Activated CD4-positive, CD25-positive, alpha-beta regulatory T cell (primary cell): ENCODE measurements at places on chromosomes 2 and 18.

- no peak for DNase-seq
These were observed 211.7 kb downstream of the CLIP4 start for GRCh38 chr2:29326926-29327325.

DNA sequence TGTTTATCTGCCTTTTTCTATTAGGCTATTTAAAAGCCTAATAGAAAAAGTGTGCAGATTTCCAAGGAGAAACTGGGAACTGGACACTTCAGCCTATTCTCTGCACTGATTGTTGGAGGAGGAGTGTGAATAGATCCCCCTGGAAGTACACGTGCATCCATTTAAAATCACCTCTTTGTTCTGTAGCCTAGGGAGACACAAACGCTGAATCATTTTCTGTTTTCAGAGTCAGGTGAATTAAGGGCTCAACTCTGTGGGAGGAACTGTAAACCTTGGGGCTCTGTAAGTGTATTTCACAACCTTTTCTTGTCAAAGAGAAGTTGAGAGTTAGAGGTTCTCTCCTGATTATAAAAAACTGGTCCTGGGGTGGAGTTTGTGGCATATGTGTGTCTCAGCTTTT lies 159.7 kb downstream of the SPAG16 start:
- DNase-seq = no peak

GRCh38 chr2:160650196-160651118 lies 156.8 kb upstream of the RBMS1 start:
- no peak for DNase-seq

- no peak for DNase-seq
These were observed 6.5 kb downstream of the MOGAT1 start for GRCh38 chr2:222677981-222678380.

- no peak for DNase-seq
These were observed 49.6 kb downstream of the EML4 start for GRCh38 chr2:42218712-42219111.

DNA sequence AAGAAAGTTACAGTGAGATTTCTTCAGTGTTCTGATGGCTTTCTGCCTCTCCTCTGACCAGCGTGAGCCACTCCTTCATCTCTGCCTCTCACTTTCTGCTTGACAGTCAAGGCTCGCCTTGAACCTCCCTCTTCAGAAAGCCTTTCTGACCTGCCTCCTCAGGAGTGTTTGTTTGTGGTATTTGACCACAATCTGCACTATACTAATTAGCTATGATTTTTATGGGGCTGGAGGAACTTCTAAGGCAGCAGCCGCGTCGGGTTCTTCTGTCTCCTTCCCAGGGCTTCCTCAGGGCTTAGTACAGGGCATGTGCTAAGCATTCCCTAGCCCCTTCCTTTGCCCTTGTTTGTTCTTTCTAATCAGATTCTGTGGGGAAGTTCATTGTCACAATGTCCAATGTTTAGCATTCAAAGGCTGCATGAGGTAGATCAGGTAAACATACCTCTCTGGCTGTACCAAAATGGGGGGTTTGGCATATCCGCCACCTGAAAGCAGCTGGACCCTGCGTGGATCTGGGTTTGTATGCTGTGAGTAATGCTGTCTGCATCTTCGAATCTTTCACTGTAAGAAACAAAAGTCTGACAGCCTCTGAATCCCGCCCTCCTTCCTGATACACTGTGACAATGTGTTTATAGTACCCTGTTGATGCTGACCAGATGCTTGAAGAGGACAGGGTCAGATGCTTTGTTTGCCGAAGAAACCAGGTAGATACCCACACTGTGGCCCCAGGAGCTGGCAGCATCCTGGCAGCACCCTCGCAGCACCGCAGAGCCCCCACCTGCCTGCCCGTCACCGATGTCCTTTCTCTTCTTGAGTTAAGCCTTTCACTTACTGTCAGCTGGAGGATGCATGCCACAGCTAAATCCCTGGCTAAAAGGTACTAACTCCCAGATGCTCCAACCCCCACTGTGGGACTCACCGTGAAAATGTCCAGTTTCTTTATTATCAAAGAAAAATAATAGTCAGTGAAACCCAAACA lies 260.8 kb upstream of the HDAC4 start:
- DNase-seq = no peak

DNA sequence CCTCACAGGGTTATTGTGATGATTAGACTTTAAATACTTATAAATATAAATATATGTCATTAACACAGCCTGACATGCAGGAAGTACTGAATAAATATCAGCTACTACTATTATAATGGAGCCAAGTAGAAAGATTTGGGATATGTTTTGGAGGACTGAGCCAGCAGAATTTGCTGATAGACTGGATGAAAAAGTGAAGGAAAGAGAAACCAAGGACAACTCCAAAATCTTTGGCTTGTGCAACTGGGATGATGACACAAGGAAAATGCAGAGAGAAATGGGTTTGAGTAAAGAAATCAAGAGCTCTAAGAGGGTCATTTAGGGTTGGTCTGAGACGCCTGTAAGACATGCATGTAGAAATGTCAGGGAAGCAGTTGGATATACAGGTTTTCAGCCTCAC lies 15.6 kb downstream of the ADD2 start:
- no peak for DNase-seq

DNA sequence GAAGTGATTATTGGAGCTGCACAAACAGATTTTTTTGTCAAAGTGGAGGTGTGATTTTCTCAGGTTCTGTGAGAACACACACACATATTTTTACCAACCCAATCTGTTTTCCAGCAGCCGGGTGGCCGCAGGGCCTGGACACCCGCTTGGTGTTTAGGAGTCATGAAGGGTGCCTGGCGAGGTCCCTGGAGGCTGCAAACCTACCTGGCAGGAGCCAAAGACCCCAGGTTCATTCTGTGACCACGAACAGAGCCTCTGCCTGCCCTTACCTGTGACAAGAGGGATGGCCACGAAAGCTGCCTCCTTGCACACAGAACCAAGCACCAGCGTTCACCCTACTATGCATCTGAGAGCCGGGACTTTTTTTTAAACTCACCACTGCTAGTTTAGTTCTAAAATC lies 64.3 kb upstream of the ID2 start:
- no peak for DNase-seq
